ENCODE measurements at places on chromosomes 1 and 21.

DNA sequence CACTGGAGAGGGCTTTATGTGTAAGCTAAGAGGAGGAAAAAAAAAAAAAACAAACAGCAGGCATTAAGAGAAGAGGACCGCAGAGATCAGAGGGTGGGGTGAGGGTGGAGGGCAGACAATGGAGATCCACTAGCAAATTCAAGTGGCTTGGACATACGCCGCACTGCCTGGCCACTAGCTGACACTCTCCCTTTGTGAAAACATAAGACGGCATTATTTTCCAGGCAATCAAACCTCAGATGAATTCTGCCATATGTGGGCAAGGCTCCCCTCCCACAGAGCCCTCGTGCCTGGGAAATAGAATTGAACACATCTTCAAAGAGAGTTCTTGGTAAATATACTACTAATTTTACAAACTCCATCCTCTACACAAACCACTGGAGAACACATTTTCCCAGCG is 53.6 kb downstream of the ERG start:
- DNase-seq: no peak

GRCh38 chr1:214516434-214517326 is 34.7 kb downstream of the PTPN14 start:
- no peak for DNase-seq

DNA sequence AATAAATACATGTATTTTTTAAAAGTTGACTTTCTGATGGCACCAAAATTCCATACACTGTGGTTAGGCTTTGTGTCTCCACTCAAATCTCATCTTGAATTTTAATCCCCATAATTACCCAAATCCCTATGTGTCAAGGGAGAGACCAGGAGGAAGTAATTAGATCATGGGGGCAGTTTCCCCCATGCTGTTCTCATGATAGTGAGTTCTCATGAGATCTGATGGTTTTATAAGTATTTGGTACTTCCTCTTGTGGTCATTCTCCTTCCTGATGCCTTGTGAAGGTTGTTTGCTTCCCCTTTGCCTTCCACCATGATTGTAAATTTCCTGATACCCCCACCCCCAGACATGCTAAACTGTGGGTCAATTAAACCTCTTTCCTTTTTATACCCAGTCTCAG is 1218.4 kb upstream of the PRMT6 start:
- no peak for DNase-seq

DNA sequence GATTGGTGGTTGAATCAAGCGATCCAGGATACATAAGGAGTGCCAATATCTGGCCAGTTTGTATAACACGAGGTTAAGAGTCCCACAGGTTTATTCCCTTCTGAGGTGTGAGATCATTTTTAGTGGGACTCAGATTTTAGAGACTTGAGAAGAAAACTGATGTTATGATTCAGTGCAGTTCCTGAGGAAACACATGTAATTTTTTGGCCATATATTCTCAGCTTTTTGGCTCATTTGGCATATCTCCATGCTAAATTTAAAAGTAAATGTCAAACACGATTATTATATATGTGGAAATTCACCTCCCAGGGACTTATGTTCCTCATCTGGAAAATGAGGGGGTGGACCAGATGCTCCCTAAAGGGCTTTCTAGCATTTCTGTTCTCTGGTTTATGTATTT is 39.2 kb upstream of the SERBP1 start:
- DNase-seq: no peak

GRCh38 chr1:53548031-53548491 is 88.9 kb downstream of the DMRTB1 start:
- DNase-seq: no peak

GRCh38 chr1:116769561-116769977 is 15.3 kb downstream of the CD2 start:
- no peak for DNase-seq

- DNase-seq: no peak
Observed at GRCh38 chr1:85570446-85571180, 9.9 kb upstream of the CCN1 start.

DNA sequence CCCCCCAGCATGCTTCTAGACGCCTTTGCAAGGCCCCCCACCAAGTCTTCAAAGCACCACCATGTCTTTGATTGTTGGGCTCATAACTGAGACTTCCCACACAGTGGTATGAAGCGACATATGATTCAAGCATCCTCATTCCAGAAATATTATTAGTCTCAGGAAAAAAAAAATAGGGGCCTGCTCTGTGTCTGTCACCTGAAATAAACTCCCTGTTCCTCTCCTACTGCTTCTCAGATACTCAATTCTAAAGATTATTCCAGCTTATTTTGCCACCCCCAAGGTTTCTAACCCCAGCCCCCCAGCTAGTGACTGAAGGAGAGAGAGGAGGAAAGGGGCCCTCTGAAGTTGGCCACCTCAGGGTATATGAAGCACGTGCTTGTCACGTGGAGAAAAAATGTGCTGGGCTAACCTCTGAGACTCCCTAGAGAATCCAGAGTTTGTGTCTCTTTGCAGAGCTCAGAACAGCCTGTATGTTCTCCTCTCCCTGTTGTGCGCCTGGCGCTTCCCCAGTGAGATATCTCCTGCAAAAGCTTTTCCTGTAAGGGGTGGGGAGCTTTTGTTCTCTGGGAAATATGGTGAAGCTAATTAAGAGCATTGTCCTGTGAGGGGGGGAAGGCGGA is 35.9 kb upstream of the RASAL2 start:
- no peak for DNase-seq

DNA sequence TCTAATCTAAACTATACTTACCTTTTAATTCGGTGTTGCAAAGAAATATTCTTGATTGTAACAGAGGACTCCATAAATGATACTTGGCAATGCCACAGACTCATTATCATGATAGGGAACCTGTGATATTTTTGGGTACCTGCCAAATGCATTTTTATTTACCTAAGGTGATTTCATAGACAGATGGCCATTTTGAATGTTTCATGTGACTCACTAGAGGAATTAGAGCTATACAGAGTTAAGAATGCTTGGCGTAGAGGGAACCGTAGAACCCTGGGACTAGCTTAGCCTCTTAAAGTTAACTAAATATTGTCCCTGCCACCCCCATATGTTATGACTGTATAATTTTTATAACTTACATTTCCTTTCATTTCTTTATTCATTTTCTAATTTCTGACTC is 136.1 kb downstream of the DISP1 start:
- no peak for DNase-seq

GRCh38 chr1:165524639-165525285 is 19.0 kb upstream of the LRRC52 start:
- DNase-seq: no peak

- no peak for DNase-seq
Observed at GRCh38 chr1:200379432-200379757, 30.4 kb downstream of the ZNF281 start.

DNA sequence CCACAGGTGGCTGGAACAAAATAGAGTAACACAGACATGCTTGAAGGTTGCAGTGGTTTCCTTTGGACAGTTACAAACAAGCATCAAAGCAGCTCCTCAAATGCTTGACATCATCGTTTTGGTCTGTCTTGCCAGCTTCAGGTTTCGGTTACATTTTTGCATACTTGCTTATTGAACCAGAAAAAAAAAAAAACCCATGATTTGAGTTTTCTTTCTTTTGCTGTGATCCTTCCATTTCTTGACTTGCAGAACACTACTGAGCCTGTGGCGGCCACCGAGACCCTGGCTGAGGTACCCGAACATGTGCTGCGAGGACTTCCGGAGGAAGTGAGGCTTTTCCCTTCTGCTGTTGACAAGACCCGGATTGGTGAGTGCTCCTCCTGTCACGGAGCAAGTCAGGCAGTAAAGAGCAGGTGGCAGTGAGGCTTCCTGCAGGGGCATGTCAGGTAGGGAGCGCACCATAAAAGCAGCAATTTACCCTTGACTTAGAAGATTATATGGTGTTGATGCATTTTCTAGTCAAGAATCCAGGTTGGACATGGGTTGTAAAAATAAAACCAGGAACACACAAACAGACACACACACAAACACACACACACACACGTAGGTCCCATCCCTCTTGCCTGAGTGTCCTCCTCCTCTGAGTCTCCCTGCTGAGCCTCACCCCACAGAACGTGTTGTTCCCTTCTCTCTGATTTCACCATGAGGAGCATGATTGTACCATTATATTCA is 30.9 kb downstream of the PRDM2 start:
- no peak for DNase-seq

- no peak for DNase-seq
Observed at GRCh38 chr1:185045814-185046492, 595 bp downstream of the RNF2 start.

- no peak for DNase-seq
Observed at GRCh38 chr1:1237874-1238701, 6.1 kb downstream of the B3GALT6 start.

DNA sequence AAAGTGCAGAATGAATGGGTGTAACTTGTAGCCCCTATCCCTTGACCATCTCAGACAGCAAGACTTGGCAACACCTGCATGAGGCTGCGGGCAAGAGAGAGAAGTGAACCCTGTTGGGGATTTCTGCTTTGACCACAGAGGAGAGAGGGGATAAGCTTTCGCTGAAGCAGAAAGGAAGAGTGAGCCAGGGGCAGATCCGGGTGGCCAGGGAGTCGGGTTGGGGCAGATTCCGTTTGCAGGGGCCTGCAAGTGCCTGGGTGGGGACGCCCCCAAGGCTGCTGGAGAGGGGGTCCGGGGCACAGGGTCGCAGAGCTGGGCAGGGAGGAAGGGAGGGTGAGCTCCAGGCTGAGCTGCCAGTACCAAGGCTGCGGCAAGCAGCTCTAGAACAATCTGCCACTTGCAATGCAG is 25.3 kb upstream of the PIK3CD start:
- no peak for DNase-seq

GRCh38 chr1:244794071-244794470 is 41.4 kb upstream of the COX20 start:
- no peak for DNase-seq

DNA sequence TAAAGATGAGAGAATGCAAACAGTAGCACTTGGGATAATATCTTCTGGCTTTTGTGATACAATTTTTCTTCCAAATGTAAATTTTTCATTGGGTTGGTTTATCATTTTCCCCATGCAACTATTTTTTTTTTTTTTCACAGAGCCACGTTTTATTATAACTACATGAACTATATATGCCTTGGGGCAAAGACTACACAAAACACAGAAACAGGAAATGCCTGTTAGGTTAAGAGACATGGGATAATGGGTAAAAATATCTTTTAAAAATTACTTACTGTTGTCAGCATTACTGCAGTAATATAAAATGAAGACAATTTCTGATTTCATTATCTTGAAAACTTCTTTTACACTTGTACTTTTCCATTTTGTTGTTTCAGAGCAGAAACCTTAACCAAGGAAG is 74.6 kb downstream of the DISP1 start:
- DNase-seq: no peak

- peak; percentile 36 for DNase-seq
Observed at GRCh38 chr1:156583821-156584622, 4.5 kb downstream of the TTC24 start.

GRCh38 chr1:108533351-108534083 is 26.4 kb upstream of the EEIG2 start:
- DNase-seq: no peak

DNA sequence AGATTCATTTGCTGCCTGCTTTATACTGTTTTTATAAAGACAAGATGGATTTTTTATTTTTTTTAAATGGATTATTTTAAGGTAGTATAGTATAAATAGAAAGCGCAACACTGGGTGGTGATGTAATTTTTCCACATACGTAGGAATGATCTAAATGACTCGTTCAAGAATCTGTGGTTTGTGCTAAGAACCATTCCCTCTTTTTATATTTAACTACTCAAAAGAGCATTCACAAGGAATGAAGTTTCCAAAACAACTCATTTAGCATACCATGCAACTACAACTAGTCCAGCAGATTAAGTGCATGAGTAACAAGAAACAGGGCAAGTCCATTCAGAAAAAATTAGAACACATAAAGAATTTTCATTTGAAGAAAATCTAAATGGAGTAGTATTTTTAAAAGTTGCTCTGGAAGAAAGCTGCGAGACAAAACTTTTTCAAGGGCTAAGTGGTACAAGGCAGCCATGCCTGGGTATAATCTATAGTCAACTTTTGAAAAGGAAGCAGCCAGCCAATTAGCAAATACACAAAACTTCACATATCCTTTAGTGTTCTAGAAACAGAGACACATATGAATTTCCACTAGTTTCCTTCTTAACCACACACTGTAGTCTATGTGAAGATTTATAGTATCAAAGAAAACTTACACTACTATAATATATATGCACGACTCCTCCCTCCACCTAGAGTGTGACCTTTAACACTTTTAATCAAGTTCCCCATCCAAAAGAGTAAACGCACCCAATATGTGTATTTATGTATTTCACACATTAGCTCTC is 23.4 kb downstream of the GTF2B start:
- no peak for DNase-seq

DNA sequence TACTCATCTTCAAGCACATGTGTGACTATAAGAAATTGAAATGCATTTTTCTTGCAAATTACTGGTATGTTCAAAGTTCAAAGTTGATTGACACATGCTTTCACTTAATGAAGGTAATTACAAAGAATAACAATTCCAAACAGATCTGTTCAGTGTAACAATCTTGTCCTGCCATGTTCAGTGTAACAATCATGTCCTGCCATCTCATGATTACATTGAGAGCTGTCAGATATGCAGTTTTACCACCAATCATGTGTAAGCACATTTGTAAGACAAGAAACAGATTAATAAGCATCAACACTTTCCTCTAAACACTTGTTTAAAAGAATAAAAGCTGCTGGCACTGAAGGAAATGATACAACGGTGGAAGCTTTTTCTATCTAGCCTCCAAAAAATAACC is 80.3 kb upstream of the ZNF281 start:
- no peak for DNase-seq

DNA sequence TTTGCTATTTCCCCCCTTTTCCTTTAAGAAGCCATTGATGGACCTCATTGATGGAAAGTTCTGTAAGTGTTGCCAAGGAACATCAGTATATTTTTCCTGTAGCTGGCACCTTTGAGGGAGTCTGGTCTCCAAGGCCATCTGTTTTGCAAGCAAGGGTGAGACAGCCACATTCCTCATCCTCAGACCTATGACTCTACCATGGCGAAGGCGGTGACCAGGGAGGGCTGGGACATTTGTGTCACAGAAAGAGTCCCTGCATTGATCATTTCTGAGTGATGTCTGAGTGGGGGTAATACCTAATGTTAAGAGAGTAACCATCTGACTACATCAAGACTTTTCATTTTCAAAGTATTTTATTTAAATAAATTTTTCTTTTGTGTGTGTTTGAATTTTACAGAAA is 35.4 kb downstream of the KIAA0040 start:
- DNase-seq: no peak

GRCh38 chr21:38256599-38257302 is at the start of gene KCNJ15:
Gene KCNJ15 (plus strand): TSS chr21:38256991. CDS start chr21:38299262, 42,271 bp downstream.
- DNase-seq: no peak

Data from NCI-H748 treated with DMSO at 0.1 percent for 48 hours (cell line).